ENCODE measurements at places on chromosomes 5 and 9.

- no peak for DNase-seq
Observed at GRCh38 chr9:114016101-114016500, 62.0 kb downstream of the AMBP start.

DNA sequence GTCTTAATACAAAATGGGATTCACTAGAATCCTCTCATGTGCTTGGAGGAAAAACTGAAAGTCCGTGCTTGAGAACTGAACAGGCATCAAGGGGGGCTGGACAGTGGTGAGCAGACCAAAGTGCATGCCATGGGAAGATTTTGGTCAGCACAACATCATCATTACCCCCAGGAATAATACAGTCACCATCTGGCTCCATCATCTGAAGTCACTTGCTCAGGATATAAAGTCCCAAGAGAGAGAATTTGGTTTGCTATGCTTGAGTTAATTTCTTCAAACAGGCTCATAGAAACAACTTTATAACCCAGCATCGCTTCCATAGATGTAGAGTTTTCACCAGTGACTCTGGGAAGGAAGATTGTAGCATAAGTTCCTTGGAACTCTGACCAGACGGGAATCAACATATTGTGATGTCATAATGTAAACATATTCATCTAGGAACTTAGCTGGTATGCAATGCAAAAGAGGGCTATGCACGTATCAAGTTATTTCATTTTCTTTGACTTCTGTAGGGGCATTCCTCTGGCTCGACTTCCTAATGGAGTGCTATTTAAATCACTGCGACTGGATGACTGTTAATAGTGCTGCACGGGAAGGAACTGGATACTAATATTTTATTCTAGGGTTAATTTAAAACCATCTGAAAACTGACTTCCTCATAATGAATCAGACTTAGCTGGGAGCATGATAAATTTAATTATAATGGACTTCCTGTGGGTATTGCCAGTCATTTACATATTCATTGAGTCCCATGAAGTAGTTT is 145.2 kb downstream of the MTRR start:
- no peak for DNase-seq

- no peak for DNase-seq
Observed at GRCh38 chr5:149823375-149823774, 93.3 kb downstream of the PPARGC1B start.

DNA sequence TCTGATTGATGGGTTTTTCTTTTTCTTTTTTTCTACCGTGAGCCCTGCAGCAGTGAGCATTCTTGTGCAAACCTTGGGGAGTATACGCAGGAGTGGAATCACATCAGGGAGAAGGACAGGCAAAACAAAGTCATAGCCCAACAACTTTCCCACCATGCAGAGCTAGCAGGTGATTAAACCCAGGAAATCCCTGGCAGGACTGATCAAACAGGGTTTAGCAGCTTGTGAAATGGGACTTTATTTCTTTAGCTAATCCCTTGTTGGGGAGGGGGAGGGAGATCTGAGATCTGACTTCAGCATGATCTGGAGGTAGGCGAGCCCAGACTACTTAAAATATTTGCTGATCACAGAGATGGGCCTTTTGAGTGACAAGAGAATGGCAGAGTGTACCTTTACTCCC is 162.0 kb upstream of the GLRA1 start:
- no peak for DNase-seq

DNA sequence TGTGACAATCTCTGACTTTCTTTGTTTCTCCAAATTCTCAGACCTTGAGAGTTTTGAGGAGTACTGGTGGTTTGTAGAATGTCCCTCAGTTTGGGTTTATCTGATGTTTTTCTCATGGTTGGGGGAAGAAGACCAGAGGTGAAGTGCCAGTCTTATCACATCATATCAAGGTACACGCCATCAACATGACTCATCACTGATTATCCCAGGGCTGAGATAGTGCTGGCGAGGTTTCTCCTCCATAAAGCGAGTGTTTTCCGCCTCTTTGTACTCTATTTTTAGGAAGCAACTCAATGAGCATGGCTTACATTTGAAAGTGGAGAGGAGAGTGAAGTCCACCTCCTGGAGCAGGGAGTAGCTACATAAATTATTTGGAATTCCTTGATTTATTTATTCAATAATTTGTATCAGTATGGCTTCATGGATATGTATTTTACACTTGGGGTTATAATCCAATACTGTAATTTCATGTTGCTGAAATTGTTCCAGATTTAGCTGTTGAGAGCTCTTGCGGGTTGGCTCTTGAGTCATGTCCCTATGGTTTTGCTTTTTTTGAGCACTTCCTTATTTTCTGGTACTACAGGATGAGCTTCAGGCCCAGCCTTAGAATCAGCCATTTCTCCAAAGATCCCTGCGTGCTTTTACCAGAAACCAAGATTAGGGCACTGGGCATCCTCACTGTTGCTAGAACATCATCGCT is 23.9 kb downstream of the DCANP1 start:
- DNase-seq = no peak

GRCh38 chr5:72231991-72232703 is 87.9 kb downstream of the MRPS27 start:
- DNase-seq = no peak

DNA sequence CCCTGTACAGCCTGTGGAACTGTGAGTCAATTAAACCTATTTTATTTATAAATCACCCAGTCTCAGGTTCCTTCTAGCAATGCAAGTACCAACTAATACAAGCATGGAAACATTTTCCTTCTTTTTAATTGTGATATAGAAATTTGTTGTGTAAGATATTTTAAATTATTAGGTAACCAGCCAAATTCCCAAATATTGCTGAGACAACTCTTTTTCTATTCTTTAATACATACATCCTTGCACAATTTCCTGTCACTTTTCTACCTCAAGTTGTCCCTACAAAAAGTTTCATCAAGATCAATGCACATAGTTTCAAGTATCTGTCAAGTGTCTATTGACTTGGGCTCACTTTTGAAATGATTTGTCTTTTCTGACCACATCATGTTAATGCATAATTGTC is 488.6 kb downstream of the ACTL7B start:
- no peak for DNase-seq

- DNase-seq = no peak
Observed at GRCh38 chr9:136239135-136239982, 6.3 kb downstream of the QSOX2 start.

GRCh38 chr5:150106674-150107426 is 20.5 kb upstream of the CSF1R start:
- DNase-seq = no peak

DNA sequence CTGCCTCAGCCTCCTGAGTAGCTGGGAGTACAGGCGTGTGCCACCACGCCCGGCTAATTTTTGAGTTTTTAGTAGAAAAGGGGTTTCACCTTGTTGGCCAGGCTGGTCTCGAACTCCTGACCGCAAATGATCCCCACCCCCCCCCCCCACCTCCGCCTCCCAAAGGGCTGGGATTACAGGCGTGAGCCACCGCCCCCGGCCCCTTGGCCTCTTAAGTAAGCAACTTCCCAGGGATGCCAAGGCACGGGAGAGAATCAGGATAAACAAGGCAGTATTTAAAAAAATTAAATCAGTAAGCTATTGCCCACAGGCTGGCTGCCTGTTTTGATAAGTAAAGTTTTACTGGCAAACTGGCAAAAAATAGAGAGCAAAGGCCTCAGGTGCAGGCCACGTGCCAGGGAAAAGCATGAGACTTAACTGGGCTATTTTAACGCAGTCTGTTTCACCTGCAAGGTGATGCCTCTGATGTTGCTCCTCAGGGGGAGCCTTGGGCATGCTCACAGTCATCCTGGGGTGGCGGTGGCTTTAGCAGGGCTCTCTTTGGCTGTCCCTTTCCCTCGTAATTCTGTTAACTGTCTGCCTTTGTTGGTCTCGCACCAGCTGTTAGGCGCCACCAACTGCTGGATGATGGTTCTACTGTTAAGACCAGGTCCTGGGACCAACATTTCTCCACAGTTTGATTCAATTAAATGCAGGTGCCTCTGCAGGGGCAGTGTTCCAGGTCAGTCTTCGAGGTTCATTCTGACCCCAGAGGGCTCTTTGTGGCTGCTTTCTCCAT is 19.4 kb upstream of the RNF130 start:
- peak; percentile 39 for DNase-seq

- no peak for DNase-seq
Observed at GRCh38 chr5:107542831-107543231, 127.9 kb downstream of the EFNA5 start.

DNA sequence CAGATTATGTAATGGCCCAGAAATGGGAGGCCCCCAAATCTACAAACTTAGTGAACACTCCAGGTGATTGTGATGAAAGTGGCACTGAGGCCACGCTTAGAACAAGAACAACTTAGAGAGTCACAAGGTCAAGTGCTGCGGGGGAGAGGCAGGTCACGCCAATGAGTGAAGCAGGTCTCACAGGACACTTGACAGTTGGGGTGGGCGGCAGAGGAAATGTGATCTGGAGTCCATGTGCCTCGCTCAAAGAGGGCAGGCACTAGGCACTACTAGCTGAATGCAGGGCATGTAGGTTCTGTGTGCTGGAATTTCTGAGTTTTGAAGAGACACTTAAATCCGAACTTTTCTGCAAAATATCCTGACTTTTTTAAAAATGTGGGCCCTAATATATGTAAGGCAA is 193.2 kb upstream of the RORB start:
- DNase-seq = no peak

- no peak for DNase-seq
Observed at GRCh38 chr9:99253772-99254431, 31.8 kb downstream of the SEC61B start.

DNA sequence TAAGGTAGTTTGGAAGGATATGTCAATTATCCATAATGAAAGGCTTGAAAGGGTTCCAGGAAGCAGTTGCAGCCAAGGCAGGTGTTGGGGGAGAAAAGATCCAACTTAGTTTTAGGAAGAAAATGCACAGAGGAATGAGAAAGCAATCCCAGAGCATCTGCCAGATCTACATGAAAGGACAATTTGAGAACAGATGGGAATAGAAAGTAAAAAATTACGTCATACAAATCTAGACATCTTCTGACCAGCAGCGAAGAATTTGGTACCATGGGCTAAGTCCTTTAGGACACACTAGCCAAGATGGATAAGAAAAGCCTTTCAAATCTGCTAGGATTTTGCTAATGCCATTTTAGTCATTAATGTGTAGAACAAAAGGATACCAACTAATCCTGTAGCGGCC is 244.1 kb upstream of the PRR16 start:
- no peak for DNase-seq
